ENCODE measurements at places on chromosomes 3 and 15.

DNA sequence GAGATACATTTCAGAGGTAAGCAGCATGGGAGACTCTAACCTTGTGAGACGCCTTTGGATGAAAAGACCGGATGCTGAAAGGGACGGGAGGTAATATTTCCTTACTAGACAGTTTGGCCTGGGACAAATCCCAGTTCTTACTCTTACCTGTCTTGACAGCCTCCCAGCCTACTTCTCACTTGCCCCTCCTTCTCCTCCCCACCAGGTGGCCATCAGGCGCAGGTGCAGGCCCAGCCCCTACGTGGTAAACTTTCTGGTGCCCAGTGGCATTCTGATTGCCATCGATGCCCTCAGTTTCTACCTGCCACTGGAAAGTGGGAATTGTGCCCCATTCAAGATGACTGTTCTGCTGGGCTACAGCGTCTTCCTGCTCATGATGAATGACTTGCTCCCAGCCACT, 6.3 kb downstream of the HTR3D start:
- DNase-seq = no peak

GRCh38 chr3:123755501-123755900, 128.6 kb downstream of the MYLK start:
- DNase-seq = no peak

DNA sequence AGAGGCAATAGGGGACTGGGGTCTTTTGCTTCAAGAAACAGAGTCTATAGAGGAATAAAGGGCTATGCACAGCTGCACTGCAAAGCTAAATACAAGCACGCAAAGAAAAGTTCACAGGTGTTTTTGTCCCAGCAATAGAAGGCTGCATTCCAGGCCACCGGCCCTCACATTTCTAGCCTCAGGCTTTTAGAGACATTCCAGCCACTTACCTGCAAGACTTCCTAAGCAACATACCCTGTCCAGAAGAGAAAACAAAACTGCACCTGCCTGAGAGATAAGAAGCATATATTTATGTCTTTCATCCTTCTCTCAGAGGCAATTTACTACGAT, 220.5 kb downstream of the OPA1 start:
- DNase-seq = no peak

DNA sequence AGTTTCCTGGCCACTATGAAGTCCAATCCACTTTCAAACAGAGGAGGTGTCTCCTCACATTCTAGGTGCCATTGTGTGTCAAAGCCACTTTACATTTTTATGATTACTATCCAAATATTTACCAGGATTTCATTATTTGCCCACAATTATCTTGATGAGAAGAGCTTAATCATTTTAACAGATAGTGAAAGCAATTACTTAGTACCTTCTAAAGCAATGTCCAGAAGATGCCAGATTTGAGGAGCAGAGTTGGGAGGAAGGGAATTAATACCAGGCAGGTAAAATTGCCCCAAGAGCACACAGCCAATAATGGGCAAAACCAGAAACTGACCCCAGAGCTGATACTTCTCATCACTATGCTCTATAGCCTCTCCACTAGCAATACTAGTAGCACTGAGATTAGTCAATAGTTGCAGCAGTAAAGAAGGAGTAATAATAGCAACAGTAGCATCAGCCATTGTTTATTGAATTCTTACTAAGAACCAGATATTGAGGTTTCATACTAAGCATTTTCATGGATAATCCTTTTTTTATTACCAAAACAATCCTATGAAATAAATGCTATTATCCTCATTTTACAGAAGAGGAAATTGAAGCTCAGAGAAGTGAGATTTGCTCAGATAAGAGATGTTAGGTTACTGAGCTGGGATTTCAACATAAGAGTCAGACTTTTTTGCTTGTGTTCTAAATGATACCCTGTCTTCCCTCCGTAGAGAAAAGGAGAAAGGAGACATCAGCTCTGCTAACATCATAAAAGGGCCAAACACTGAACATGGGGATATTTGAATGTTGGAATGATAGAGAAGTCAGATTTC, 509.3 kb upstream of the CFAP20DC start:
- no peak for DNase-seq

GRCh38 chr3:18344306-18345014, 80.7 kb downstream of the SATB1 start:
- DNase-seq = no peak

GRCh38 chr15:25780479-25781255, 82.5 kb downstream of the ATP10A start:
- no peak for DNase-seq
